ENCODE measurements at places on chromosomes 5 and 9.
A peak's percentile ranks its signal among the peaks of the same experiment; 100 is the strongest.

- no peak for DNase-seq
These were observed 65.2 kb upstream of the ADRA1B start for GRCh38 chr5:159851053-159851452.

DNA sequence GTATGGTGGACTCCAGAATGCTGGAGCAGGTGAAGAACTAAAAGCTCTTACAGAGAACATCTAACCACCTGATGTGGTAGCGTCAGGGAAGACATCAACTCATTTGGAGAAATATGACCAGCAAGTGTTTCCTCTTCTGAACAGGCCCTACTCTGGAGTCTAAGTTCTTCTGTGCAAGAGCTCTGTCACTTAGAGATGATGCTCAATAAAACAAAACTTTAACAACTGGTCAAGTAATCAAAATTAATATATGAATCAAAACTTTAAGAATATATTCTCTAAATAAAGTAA, 85.8 kb downstream of the CYFIP2 start:
- DNase-seq: no peak

GRCh38 chr9:114448706-114449105, 56.6 kb downstream of the WHRN start:
- peak; percentile 25 for DNase-seq

DNA sequence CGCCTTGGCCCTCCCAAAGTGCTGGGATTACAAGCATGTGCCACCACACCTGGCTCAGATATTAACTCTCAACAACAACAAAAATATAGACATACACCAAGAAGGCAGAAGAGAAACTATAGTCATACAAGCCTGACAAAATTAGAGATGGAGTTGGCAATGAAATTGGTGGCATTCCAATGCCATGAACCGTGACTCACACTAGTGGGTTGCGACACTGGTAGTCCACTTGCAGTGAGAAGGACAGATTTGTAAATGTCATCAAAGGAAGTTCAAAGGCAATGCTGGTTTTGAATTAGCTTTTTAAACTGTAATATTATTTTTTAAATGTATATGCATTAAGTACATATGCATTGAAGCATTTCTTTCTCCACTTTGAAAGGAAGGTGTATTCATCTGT, 8.5 kb upstream of the DNAJC25 start:
- DNase-seq: peak; percentile 85

DNA sequence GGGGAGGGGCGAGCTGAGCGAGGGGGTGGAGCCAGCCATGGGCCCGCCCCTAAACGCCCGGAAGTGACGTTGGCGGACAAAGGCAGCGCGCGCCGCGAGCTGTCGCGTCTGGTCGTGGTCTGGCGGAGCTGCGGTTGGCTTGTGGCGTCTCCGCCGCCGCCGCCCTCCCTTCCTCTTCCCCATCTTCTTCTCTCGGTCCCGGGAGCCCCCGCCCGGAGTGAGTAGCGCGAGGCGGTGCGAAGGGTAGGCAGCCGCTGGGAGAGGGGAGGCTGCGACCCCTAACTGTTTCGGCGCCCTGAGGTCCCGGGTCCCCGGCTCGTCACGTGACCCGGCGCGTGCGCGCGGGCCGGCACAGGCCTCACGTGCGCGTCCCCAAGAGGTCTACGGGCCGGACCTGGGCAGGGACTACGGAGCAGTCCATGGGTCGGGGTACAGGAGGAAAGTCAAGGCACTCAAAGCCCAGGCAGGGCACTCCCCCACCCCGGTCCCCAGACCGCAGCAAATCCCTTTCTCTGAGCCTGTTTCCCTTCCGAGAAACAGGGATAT, at the start of gene NTMT1:
TSS of gene NTMT1 (plus strand) at position 85 of the 546 bp plus-strand sequence. CDS start 6,541 bp downstream, outside the sequence.
- peak; percentile 86 for DNase-seq

- no peak for DNase-seq
These were observed 12.4 kb upstream of the SIL1 start for GRCh38 chr5:139210585-139210984.

DNA sequence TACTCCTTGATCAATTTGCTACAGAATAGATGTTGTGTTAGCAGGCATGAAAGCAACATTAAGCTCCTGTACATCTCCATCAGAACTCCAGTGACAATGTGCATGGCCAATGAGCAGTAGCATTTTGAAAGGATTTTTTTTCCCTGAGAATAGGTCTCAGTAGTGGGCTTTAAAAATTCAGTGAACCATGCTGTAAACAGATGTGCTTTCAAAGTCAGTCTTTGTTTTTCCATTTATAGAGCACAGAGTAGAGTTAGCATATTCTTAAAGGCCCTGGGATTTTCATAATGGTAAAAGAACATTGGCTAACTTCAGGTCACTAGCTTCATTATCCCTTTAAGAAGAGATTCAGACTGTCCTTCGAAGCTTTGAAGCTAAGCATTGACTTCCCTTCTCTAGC, 150.8 kb downstream of the VPS13A start:
- no peak for DNase-seq

GRCh38 chr9:6922680-6923079, 164.9 kb downstream of the KDM4C start:
- DNase-seq: no peak

DNA sequence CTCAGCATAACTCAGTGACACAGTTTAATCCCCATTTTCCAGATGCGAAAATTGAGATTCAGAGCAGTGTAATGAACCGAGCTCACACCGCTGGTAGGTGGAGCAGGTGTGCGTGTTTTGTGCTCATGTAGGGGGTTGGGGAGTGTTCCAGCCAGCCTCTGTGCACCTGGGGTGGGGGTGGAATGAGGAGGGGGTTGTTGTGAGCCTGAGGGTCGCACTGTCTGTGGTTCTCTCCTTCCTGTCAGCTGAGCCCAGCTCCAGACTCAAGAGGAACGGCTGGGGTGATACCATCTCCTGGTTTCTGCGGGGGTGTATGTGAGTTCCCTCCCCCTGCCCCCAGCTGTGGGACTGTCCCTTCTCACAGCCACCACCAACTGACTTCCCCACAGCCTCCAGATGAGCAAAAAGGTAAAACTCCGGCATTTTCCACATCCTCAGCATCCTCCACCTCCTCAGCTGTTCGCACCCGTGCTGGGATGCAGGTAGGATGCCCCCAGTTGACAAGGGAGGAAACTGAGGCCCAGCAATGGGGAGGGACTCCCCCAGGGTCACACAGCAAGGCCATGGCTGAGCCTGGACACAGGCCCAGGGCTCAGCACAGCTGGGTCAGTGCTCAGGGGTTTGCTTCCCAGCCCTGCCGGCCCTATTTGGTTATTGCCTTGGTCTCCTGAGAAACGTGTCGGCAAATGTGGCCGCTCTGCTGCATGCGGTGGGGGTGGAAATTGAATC, 2.1 kb downstream of the SH2D3C start:
- DNase-seq: no peak

- DNase-seq: no peak
These were observed 32.3 kb downstream of the ERCC6L2 start for GRCh38 chr9:95907794-95908193.

GRCh38 chr9:7293091-7293490, 506.5 kb downstream of the DMAC1 start:
- DNase-seq: no peak

- DNase-seq: no peak
These were observed 1392.7 kb upstream of the CDH6 start for GRCh38 chr5:29800752-29801151.

GRCh38 chr5:923281-923873, 30.7 kb downstream of the TRIP13 start:
- DNase-seq: peak; percentile 81

- no peak for DNase-seq
These were observed 254.8 kb upstream of the IRX4 start for GRCh38 chr5:2137444-2138050.

- no peak for DNase-seq
These were observed 226.5 kb upstream of the MAP3K1 start for GRCh38 chr5:56588636-56589480.

- DNase-seq: no peak
These were observed 104.3 kb downstream of the GRIA1 start for GRCh38 chr5:153594785-153595184.

DNA sequence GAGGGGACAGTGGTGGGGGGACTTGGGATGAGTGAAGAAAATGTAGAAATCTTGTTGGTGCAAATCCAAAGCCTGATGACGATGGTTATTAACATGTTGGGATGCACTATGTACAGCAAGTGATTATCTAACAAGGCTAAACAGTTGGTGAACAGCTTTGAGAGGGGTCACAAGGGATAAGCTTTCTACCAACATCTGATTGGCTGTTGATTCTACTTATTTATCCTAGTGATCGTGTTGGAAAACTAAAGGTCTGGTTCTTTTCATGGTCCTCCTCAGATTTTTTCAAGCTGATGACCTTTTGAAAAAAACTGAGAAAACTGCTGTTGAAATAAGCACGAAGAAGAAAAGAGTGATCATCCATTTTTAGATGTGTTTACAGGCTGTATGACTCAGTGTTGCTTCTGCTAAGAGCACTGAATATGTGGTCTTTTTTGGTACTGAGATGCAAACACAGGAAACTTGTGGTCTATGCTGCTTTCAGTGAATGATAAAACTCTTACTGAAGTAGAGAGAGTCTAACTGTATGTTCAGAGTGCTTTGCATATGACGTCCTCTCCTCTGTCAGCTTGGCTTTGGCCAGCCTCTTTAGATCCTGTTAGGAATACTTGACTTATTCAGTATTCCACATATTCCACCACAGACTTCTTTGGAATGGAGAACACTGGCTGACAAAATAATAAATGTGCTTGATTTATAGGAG, 174.8 kb downstream of the SLF1 start:
- DNase-seq: peak; percentile 93

- DNase-seq: no peak
These were observed 16.6 kb downstream of the FLT4 start for GRCh38 chr5:180632768-180633167.

DNA sequence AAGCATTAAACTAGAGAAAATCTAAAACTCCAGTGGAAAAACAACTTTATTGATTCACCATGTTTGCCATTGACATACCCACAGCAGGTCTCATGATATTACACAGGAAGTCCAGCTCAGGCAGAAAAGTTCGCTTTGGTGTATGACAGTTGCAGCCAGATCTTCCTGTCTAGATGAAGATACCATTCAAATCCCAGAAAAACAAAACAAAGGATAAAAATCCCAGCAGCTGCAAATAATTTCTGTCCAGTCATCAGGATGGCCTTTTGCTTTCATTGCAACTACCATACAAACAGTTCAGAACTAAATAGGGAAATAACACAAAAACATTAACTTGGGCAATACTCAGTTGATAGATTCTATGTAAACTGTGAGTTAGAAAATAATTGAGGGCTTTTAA, 136.0 kb upstream of the NREP start:
- DNase-seq: peak; percentile 25
